ENCODE measurements at places on chromosomes 3 and 15. TPM values are rescaled to one million over a fixed set of nuclear protein-coding genes. Genes with fewer than 3 reads are reported as not detected.

COL6A5 gene
- not detected for total RNA-seq

TPRG1 gene
- 7.7 TPM for total RNA-seq

TPRA1 gene
- 72.5 TPM for total RNA-seq

NAALADL2 gene
- total RNA-seq, result 31.3 TPM

KPNA4 gene
- 18.5 TPM for total RNA-seq

USP13 gene
- total RNA-seq, result 19.8 TPM

CA12 gene
- 8.2 TPM for total RNA-seq

AADACL2 gene
- not detected for total RNA-seq

SERPINI1 gene
- total RNA-seq, result 8.4 TPM

FETUB gene
- not detected for total RNA-seq

CCR3 gene
- total RNA-seq, result not detected

CHRD gene
- total RNA-seq, result 24.8 TPM

GRCh38 chr15:40379853-40380252 lies 2.7 kb upstream of the KNSTRN start:
- H3K4me1 ChIP-seq, result no peaks in the 10 kb centered on the region
- no peak overlapping the region for H3K4me3 ChIP-seq
- no peaks in the 10 kb centered on the region for H3K36me3 ChIP-seq
- no peak for DNase-seq
- no peaks in the 10 kb centered on the region for H3K27me3 ChIP-seq
- no peak overlapping the region for H3K27ac ChIP-seq

DNA sequence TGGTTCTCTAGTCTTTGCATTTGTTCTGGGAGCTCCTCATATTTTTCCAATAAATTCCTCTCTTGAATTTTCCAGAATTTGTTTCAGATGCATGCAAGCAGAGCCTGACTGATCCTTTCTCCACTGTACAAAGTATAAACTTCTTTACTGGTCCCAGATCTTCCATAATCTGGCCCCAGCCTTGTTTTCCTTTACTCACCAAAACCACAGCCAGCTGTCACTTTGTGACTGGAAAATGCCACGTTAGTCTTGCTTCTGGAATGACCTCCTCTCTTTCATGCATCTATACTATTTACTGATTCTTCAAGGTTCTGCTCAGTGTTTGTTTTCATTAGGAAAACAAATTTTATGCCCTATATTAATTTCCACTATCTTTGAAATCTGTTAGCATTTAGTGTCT lies 60.4 kb upstream of the SPPL2A start:
- no peak overlapping the region for H3K27ac ChIP-seq
- no peaks in the 10 kb centered on the region for H3K4me1 ChIP-seq
- no peaks in the 10 kb centered on the region for H3K36me3 ChIP-seq
- no peaks in the 10 kb centered on the region for H3K27me3 ChIP-seq
- DNase-seq, result no peak
- H3K4me3 ChIP-seq, result no peak overlapping the region

DNA sequence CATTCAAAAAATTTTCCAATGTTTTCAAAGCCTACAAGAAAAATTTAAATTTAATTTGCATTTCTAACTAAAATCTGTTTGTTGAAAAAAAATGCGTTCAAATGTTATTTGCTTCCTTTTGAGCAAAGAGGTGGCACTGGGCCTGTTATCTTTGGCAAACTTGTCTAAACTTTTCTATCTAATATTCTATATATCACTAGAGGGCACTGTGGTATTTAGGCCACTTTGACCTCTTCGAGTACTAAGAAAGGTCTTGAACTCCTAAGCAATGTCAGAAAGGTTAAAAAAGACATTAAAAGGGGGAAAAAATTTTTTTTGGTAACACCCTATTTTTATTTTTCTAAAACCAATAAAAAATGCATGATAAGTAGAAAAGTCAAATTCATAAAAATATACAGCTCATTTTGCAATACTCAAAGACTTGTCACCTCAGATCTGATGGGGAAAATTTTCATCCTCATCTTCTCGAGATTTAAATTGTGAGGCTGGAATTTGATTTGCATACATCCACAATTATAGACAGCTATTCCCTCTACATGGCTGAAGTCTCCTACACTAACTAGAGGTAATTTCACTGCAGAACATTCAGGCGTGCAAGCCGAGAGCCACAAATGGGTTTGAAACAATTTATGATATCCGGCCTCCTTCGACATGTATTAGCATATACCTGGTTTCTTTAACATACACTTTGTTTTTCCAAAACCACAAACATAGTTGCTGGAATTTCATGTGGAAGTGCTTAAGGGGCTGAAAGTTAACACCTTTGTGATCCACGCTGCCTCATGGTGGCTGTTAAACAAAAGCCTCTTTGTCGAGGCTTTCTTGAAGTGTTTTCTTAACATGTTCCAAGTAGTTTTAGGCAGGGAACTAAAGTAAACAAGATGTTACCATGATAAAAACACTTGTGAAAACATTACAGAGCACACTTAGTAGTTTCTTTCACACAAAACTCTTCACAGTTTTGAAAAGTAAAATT lies 576.4 kb downstream of the FOXP1 start:
- no peak overlapping the region for H3K4me3 ChIP-seq
- no peaks in the 10 kb centered on the region for H3K36me3 ChIP-seq
- no peaks in the 10 kb centered on the region for H3K27me3 ChIP-seq
- no peaks in the 10 kb centered on the region for H3K4me1 ChIP-seq
- no peak for DNase-seq

GRCh38 chr3:158109295-158109803 lies 540 bp upstream of the RSRC1 start:
- H3K4me3 ChIP-seq, result peak overlapping the region; percentile 98
- no peaks in the 10 kb centered on the region for H3K4me1 ChIP-seq
- DNase-seq, result no peak

GRCh38 chr15:80585544-80586018 lies 109.5 kb upstream of the ABHD17C start:
- H3K27ac ChIP-seq, result no peak overlapping the region
- no peak for DNase-seq
- H3K36me3 ChIP-seq, result no peaks in the 10 kb centered on the region
- H3K4me1 ChIP-seq, result no peaks in the 10 kb centered on the region
- H3K4me3 ChIP-seq, result no peak overlapping the region

- DNase-seq, result no peak
- H3K27me3 ChIP-seq, result no peaks in the 10 kb centered on the region
- no peak overlapping the region for H3K4me3 ChIP-seq
- no peaks in the 10 kb centered on the region for H3K36me3 ChIP-seq
Measured at GRCh38 chr3:132657869-132658747, 1.5 kb downstream of the ACAD11 start.

DNA sequence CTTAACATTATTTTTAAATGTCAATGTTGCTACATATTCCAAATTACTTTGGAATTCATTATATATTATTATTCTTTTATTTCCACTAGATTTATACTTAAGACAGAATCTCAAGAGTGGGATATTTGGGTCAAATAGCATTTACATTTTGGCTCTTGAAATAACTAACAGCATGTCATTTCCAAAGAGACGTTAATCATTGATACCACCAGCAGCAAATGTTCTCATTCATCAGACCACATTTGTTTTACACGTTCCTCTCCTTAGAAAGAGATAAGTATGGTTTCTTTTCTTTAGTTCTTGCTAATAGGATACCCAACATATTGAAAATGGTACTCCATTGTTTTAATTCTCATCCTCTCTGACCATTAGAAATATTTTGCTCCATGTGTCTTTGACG lies 229.8 kb downstream of the LPP start:
- no peaks in the 10 kb centered on the region for H3K27me3 ChIP-seq
- no peak overlapping the region for H3K4me3 ChIP-seq
- no peaks in the 10 kb centered on the region for H3K36me3 ChIP-seq
- H3K27ac ChIP-seq, result no peak overlapping the region
- no peaks in the 10 kb centered on the region for H3K4me1 ChIP-seq
- DNase-seq, result no peak

- no peak overlapping the region for H3K27ac ChIP-seq
- H3K4me1 ChIP-seq, result no peaks in the 10 kb centered on the region
- no peaks in the 10 kb centered on the region for H3K36me3 ChIP-seq
- H3K4me3 ChIP-seq, result no peak overlapping the region
- H3K27me3 ChIP-seq, result no peaks in the 10 kb centered on the region
Measured at GRCh38 chr3:128341659-128342395, 124.9 kb downstream of the DNAJB8 start.

GRCh38 chr3:8303466-8303865 lies 198.2 kb upstream of the LMCD1 start:
- H3K4me1 ChIP-seq, result no peaks in the 10 kb centered on the region
- H3K4me3 ChIP-seq, result no peak overlapping the region
- no peak for DNase-seq
- H3K27ac ChIP-seq, result no peak overlapping the region

DNA sequence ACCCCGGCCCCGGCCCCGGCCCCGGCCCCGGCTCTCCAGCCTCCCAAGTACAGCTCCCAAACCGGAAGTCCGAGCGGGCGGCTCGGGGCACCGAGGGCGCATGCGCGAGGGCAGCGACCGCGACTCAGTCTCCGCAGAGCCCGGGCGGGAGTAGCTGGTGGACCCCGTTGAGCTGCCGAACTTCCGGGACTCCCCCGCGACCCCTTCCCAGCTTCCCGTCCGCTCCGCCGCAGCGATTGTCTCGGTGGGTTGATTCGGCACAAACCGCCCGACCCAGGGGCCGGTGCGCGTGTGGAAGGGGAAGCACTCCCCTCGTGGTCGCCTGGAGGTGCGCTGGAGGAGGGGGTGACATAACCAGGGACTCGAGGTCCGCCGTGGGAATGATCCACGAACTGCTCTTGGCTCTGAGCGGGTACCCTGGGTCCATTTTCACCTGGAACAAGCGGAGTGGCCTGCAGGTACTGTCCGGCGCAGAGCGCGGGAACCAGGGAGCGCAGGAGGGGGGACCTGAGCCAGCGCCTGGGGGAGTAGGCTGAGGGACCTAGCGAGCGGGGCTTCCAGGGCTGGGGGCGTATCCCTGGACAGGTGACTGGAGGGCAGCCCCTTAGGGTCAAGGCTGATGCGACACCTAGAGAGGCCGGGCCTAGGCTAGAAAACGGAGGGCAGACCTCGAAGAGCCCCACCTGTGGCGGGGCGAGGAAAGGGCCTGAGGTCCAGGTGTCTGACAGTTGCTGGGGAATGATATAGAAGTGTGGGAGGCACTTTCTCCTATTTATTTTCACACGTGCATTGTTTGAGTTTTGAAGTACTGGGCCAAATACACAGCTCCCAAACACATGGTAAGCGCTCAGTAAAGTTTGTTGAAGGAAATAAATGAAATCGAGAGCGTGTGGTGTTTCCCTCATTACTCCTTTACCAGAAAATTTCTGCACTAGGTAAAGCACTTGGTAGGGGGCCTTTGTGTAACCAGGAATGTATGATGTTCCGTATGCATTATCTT lies at the start of the genes TUBGCP4 and ZSCAN29:
TSS of gene TUBGCP4 (plus strand) at position 127 of the 1,000 bp plus-strand sequence. CDS start at position 381, 254 bp downstream.
TSS of gene ZSCAN29 (minus strand) at position 69 of the 1,000 bp plus-strand sequence. CDS start 1,130 bp downstream, outside the sequence.
- H3K27me3 ChIP-seq, result no peaks in the 10 kb centered on the region
- peak; percentile 70 for DNase-seq
- H3K27ac ChIP-seq, result peak within 1 kb of the TSS; percentile 71

DNA sequence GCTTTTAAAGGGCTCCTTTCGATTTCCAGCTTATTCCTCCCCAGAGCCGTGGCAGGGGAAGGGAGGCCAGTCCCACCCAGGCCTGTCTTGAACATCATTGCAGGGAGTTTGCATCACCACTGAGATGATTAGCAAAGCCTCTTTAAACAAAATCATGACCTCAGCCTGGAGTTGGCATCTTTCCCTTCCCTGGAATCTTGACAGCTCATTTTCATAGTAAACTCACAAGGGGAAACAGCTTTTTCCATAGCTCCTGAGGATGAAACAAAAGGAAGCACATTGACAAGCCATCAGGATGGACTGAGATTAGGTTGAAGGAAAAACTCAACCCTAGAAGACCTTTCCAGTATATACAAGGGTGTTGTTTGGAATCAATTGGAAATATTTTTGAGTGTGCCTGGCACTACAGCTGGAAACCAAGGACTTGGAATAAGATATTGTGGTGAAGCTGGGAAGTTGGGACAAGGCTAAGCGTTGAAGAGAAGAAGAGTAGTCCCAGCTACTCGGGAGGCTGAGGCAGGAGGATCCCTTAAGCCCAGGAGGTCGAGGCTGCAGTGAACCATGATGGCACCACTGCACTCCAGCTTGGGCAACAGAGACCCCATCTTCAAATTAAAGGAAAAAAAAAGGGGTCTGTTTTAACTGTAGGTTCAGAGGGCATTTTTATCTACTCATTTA lies 3.1 kb upstream of the LARP6 start:
- peak; percentile 94 for DNase-seq
- peak overlapping the region; percentile 59 for H3K27ac ChIP-seq
- no peaks in the 10 kb centered on the region for H3K4me1 ChIP-seq

GRCh38 chr3:120567370-120568201 lies 28.6 kb upstream of the NDUFB4 start:
- H3K4me1 ChIP-seq, result no peaks in the 10 kb centered on the region
- peak overlapping the region; percentile 28 for H3K27ac ChIP-seq
- no peak overlapping the region for H3K4me3 ChIP-seq

DNA sequence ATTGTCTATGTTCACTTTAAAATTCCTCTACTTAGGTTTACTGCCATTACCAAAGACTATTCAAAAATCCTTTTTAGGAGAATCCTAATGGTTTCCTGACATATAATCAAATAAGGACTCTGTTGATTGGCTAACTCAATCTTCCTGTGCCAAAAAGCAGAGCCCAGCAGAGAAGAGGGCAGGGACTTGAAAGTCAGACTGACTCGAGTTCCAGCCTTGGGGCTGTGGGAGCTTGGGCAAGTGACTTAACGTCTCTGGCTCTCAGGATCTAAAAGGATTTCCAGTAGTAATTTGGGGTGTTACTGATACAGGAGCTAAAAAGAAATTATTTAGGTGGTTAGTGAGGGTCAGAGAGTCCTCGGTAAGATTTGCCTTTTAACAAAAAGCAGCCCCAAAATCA lies 10.9 kb downstream of the CCR5 start:
- no peaks in the 10 kb centered on the region for H3K4me1 ChIP-seq
- no peak for DNase-seq
- H3K27ac ChIP-seq, result no peak overlapping the region

- no peak for DNase-seq
- H3K27ac ChIP-seq, result no peak overlapping the region
- H3K27me3 ChIP-seq, result no peaks in the 10 kb centered on the region
- no peaks in the 10 kb centered on the region for H3K36me3 ChIP-seq
- H3K4me3 ChIP-seq, result no peak overlapping the region
Measured at GRCh38 chr3:127182431-127182830, 10.5 kb upstream of the PRR23E start.

- no peaks in the 10 kb centered on the region for H3K36me3 ChIP-seq
- no peak for DNase-seq
- H3K27ac ChIP-seq, result no peak overlapping the region
- H3K4me1 ChIP-seq, result no peaks in the 10 kb centered on the region
Measured at GRCh38 chr3:196557236-196557635, 11.1 kb downstream of the WDR53 start.

GRCh38 chr3:182802413-182803390 lies 9.4 kb downstream of the ATP11B start:
- peaks cover 8% of the 10 kb centered on the region for H3K4me1 ChIP-seq
- no peaks in the 10 kb centered on the region for H3K27me3 ChIP-seq
- no peak overlapping the region for H3K27ac ChIP-seq
- no peaks in the 10 kb centered on the region for H3K36me3 ChIP-seq

GRCh38 chr3:5517921-5518320 lies 330.4 kb downstream of the EDEM1 start:
- H3K36me3 ChIP-seq, result no peaks in the 10 kb centered on the region
- no peaks in the 10 kb centered on the region for H3K27me3 ChIP-seq
- DNase-seq, result no peak

Measured in uterus (tissue), 4 donors.